Neuronal stem cell (in vitro differentiated cells): ENCODE measurements at places on chromosomes 3 and 15.

GRCh38 chr3:16059711-16060357 is 114.6 kb upstream of the GALNT15 start:
- no peak for DNase-seq

DNA sequence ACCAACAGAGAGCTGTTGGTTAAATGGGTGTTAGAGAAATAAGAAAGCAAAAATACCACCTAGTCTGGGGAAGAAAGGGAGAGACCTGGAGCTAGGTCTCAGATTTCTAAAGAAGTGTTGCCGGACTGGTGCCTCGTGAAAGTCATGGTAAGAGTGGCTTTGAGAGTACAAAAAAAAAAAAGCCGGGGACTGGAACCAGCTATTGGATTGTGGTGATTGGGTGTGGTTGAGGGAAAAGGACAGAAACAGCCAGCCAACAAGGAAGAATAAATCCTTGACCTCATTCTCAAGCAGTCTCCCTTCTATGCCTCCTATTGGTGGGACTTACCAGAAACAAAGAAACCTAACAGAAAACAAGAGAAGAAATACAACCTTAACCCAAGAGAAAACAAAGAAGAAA is 346.4 kb upstream of the KCNMB2 start:
- DNase-seq = no peak

DNA sequence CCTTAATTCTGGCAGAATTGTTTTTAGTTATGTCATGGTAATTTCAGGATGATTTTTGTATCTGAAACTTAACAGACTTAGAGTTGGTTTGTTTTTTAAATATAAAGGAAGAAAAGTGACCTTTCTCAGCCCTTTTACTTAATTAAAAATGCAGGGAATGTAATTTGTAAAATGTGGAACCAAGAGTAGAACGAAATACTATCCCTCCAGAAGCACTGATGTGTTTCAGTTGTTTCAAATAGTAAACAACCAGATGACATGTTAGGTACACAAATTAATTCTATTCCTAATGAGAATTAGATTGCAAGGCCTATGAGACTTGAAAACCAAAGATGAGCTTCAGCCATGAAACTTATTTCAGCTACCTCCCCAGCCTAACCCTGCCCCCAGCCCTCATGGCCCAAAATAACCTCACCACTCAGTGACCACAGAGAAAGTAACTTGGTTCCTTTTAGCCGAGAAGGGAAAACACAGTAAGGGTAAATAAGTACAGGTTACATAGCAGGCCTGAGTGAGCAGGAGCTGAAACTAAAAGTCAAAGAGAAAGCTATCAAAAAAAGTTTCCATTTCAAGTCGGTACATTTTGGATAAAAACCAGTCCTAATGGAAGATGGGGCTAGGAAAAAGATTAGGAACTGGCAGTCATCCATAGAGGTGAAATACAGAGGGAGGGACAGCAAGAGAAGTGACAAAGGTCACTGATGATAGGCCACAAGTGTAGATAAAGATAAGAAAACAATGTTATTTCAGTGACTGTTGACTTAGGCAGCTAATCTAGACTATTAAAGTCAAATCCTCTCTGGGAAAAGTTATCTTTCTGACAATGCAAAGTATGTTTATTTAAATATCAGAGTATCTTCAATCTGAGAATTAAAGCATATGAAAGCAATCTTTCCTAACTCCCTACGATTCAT is 23.2 kb downstream of the SENP8 start:
- DNase-seq = no peak

DNA sequence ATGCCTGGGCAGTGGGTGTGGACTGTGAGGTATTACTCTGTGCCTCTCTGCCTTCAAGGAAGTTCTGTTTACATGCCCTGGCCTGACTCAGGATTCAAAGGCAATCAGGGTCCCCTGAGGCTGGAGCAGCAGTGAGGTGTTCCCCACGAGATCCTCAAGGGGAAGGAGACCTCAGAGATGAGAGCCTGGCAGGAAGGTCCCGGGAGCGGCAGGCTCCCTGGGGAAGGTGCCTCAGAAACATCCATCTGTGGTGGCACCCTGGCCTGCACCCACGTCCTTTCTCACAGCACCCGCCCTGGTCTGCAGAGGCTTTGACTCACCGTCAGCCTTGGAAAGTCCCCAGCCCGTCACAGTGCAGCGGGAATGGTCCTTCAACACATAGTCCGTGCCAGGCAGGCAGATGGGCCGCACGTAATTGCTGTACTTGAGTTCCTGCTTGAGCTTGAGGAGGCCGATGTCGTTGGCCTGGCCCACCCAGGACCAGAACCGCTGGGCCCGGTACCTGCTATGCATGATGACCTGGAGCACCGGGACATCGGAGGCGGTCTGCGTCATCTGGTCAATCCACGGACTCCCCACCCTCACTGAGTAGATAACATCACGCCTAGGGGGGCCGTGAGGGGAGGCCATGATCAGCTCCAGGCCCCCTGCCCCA is 3.6 kb downstream of the PRSS50 start:
- no peak for DNase-seq

DNA sequence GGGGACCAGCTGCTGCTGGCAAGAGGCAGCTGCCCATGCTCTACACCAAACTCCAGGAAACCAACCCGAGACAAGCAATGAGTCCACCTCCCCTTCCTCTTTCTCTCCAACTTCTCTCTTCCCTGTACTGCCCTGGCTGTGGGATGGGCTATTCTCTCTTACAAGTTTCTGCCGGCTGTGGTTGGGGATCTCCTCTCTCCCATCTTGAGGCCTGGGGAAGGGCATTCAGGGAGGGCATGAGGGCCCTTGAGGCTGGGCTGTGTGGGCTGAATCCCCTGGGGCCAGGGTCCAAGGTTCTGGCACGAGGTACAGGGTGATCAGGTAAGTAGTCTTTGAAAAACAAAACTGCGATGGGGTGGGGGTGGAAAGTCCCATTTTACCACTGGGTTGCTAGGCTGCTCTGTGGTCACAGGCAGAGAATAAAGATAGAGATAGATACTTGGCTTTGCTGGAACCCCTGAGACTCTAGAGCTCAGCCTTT is 32.3 kb upstream of the CTSH start:
- DNase-seq = no peak

DNA sequence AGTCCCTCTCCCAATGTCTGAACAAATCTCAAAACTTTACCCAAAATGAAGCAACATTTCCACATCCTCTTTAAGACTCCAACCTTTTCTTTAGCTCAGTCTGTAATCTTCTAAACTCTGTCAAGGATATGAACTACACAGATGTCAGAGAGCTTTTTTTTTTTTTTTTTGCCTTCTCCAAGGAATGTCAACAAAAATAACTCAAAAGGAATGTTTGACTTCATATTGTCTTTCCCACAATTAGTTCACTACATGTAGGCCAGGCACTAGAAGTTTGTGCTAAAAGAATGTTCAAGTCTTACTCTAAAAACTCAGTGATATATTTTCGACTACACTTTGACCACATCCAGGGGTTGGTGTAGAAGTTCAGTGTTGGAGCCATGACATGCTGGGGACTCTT is 37.1 kb downstream of the ADAMTS9 start:
- DNase-seq = no peak

DNA sequence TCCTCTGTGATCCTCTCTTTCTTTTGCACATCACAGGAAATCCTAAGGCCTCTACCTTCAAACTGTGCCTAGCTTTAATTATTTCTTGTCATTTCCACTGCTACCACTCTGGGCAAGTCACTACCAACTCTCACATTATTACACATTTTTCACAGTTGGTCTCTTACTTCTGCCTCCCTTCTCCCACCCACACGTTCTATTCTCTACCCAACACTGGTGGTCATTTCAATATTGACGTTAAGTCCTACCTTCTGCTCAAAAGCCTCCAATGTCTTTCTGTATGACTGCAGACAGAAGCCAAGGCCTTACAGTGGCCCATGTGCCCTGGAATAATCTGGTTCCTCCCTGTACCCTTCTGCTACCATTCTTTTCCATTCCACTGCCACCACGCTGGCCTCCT is 3.9 kb downstream of the KCNMB2 start:
- no peak for DNase-seq

GRCh38 chr3:174287705-174288104 is 571.4 kb upstream of the NAALADL2 start:
- no peak for DNase-seq

GRCh38 chr3:36959821-36960220 is 15.0 kb upstream of the TRANK1 start:
- no peak for DNase-seq

GRCh38 chr15:80953953-80954778 is 35.5 kb downstream of the MESD start:
- no peak for DNase-seq

GRCh38 chr15:29844290-29844903 is 22.1 kb upstream of the TJP1 start:
- DNase-seq = no peak

DNA sequence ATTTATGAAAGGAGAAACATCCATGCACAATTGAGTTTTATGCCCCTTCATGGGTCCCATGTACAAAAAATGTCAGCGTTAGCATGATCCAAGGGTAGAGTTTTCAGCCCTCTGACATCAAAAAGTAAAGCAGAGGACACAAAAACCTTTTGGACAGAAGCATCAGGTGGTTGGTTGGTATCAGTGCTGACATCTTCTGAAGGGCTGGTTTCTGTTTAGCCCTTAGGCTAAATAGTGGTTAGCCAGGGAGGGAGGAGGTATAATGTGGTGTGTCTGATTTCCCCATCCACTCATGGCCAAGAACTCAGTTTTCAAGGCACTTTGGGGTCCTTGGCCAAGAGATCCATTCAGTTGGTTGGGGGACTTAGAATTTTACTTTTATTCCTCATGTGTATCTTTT is 16.5 kb downstream of the CCDC66 start:
- no peak for DNase-seq

DNA sequence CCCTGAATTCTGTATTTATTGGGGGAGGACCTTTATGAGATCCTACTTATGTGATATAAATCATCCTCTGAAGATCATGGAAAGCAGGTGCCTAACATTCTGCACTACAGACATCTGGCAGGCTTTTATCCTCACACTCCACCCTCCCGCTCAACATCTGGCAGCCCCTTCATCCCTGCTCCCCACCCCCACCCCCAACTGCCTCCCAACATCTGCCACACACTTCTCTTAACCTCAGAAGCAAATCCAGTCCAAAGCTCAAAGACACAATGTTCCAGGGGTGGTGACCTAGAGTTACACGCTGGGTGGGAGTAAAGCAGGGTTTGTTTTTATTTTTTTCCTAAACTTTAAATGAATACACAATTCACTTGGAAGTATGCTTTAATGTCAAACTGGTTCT is 184.5 kb upstream of the ATP11B start:
- DNase-seq = no peak

DNA sequence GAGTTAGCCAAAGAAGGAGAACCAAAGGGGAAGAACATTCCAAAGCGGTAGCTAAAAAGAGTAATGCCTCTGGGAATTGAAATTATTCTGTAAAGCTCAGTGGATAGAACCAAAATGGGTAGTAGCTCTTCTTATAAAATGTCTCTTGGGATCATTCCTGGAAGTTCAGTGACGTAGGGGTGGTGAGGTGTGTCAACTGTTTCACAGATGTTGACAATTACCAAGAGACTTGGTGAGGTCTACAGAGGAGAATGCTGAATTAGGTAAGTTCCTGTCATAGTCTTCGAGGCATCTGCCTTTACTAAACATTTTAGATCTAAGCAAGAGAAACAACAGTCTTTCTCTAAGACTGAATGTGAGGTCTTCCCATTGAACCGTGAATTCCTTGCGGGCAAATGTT is 67.8 kb downstream of the TPRG1 start:
- no peak for DNase-seq

DNA sequence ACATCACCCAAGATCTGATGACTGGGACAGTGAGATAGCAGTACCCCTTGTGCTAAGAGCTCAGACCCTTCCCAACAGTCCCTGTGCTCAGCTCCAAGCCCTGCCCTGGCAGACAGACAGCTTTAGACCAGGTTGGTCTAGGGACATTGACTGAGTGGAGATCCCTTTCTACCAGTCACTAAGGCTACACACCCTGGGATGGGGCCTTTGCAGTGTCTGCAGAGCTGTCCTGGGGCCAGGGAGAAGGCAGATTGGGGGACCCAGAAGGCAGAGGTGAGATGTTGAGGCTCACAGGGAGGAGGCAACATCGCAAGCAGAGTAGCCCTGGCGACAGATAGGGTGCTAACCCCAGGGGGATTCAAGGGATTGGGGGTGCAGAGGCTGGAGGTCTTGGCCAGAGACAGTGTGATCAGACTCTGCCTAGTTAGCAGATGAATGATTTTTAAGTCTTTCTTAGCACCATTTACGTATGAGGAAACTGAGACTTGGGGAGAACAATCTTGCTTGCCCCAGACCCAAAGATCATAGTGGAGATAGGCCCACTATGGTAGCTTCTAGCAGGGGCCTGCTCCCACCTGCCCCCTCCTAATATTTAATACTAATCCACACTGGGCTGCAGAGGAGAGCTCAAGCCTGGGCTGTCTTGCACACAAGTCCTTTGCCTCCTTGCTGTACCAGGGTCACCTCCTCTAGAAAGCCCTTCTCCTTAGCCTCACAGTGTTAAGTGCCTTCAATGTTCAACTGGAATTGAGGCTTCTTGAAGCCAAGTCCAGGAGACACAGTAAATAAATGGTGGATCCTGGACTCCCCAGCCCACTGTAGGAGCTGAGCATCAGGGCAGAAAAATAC is 32.6 kb downstream of the HMCES start:
- no peak for DNase-seq

GRCh38 chr3:165749241-165749640 is 88.0 kb downstream of the BCHE start:
- no peak for DNase-seq

GRCh38 chr3:79515072-79515471 is 252.7 kb downstream of the ROBO1 start:
- DNase-seq = no peak

GRCh38 chr3:47004369-47005211 is 25.1 kb downstream of the NBEAL2 start:
- no peak for DNase-seq

DNA sequence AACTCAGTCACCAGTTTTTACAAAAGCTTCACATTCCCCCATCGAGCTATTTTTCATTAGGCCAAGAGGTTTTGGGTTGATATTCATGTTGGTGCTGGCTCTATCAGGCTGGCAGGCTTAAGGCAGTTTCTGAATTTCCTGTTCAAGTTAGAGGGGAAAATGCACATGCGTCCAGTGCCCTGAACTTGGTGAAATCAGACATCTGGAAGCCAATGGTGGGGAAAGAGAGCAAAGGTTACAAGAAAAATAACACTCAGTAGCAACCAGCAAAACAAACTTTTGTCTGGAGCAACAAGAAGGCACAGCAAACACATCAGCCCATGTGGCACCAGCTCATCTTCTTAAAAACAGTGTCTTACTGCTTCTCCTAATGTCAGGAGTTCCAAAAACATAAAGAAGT is 155.6 kb upstream of the TSC22D2 start:
- DNase-seq = no peak

- no peak for DNase-seq
These were observed 164.3 kb upstream of the IL12A start for GRCh38 chr3:159824333-159824732.

DNA sequence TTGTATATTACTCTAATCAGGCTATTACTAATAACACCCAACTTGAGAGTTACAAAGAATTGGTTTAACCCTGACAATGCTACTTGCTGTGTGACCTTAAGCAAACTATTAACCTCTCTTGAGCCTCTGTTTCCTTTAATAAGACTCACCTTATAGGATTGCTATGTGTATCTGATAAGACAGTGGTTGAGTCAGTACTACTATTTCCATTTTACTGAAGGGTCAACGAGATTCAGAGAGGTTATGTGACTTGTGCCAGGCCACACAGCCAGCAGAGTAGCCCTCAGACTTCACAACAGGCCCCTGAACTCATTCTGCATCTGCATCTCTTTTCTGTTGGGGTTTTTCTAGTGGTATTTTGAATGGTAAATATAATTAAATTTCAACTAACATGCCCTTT is 420.1 kb downstream of the MAGI1 start:
- DNase-seq = no peak
